Amniotic stem cell (primary cell): ENCODE measurements at places on chromosomes 12 and 14.

GRCh38 chr12:11774821-11775220, 125.3 kb downstream of the ETV6 start:
- DNase-seq = no peak

- DNase-seq = no peak
These were observed 8.2 kb upstream of the MMP19 start for GRCh38 chr12:55850893-55851292.

- no peak for DNase-seq
These were observed 1.5 kb upstream of the VAMP1 start for GRCh38 chr12:6471989-6472360.

- no peak for DNase-seq
These were observed 1345.3 kb upstream of the SEL1L start for GRCh38 chr14:82878951-82879350.

GRCh38 chr14:58239244-58240195, 5.1 kb upstream of the PSMA3 start:
- DNase-seq = no peak

GRCh38 chr12:120988658-120989057, 10.3 kb downstream of the HNF1A start:
- DNase-seq = no peak

DNA sequence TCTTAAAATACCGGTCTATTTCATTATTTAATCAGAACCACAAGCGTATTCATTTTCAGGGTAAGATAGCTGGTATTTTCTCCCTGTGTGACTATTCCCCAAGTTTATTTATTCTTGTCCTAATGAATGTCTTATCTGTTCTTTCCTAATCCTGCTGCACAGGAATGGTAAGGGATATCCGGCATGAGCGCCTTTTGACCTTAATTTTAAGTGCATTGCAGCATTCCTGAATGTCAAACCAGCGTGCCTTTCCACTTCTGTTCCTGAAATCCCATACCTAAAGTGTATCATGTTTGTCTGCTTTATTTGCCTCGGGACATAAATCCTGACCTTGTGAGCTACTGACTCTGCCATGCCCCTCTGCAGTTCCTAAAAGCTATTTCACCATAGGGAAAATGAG, 1713.2 kb upstream of the FLRT2 start:
- peak; percentile 13 for DNase-seq

DNA sequence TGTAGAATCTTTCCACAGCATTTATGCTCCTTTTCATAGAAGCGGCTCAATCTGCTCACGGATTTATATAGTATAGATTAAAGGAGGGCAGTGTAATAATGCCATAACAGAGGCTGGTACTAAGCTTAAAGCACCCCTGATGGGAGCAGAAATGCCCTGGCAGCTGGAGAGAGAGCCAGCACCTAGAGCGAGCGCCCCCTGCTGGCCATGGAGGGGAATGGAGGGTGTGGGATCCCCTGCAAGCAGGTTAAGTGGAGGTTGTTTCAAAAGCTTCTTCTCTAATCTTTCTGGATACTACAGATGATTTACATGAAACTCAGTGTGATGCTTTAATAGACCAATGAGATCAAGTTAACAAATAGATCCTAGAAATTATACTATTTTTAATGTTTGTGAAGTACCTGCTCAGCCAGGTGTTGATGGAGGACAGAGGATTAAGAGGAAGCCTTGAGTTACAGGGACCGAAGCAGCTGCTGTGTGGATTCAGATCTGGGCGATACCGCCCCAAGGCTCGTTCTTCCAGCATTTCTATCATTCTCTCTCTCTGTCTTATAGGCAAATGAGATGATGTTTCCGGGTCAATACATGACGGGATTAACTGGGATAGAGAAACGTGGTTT, 1519.3 kb upstream of the TMEM132C start:
- no peak for DNase-seq

GRCh38 chr14:73472185-73473114, 14.1 kb upstream of the NUMB start:
- DNase-seq = peak; percentile 46

DNA sequence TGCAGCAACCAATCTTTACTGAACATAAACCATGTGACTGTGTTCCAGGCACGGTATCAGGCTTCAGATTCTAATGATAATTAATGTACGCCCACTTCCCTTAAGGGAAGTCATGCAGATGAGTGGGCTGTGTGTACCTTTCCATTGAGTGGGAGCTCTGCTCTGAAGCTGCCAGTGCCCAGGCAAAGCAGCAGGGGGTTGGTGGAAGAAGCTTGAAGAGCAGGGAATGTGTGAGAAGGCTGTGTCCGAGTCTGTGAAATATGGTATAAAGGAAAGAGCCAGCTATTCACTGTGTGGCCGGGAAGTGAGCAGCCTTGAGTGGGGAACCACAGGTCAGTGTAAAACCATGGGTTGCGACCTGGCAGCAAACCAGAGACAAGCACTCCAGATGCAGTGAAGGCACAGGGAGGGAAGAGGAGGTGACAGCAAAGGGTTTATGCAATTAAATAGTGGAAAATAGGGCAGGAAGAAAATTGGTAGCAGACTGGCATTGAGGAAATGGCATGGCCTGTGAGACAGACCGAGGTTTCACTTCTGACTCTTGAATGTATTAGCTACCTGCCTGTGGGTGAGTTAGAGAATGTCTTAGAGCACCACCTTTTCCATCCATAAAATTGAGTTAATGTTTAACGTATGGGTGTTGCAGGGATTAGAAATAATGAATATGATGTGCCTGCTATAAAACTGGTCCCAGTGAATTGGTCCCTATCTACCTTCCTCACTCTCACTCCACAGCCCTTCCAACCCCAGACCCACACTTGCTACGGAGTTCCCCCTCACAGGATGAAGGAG, 116.4 kb downstream of the NTF3 start:
- no peak for DNase-seq

DNA sequence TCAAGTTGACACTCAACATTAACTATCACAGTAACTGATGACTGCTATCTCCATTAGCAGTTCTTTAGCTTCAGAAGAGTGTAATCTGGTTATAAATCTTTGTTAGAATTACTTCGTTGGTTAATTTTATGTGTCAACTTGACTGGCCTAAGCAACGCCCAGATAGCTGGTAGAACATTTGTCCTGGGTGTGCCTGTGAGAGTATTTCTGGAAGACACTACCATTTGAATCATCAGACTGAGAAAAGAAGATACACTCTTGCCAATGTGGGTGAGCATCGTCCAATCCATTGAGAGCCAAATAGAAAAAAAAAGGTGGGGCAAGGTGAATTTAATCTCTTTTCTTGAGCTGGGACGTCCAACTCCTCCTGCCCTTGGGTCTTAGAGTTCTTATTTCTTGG, 129.0 kb downstream of the IGF1 start:
- DNase-seq = no peak

DNA sequence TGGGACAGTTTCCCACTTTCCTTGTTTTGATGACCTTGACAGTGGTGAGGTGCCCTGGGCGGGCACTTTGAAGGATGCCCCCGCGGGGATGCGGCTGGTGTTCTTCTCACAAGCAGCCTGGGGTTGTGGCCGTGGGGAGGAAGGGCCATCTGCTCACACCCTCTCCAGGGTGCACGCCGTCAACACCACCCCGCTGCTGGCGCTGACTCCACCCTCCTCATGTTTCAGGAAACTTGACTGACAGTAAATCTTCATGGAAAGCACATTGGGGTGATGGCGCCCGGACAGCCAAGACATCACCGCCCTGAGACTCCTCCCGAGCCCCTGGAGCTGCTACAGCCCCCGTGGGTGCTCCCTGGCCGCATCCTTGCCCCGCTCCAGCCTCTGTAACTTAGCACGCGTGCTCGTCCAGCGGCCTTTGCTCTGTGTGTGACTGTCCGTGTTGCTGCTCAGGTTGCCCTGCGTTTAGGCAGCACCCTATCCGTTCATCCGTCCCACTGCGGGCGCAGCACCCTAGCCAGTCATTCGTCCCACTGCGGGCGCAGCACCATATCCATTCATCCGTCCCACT, 150.2 kb upstream of the C14orf180 start:
- DNase-seq = no peak

DNA sequence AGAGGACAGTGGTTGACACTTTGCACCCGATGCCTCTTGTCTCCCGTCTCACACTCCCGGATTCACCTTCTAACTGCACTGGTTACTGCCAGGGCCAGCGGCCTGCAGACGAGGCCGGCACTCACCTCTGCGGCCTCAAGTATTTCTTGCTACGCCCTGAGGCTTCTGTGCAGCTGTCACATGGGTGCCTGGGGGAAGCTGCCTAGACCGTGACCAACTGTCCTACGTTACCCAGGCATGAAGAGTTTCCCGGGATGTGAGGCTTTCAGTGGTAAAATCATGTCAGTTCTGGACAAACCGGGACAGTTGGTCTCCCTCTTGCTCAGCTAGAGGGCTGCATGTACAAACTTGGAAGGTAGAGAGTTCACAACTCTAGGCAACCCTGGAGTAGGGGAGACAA, 274.5 kb downstream of the GLT1D1 start:
- no peak for DNase-seq

DNA sequence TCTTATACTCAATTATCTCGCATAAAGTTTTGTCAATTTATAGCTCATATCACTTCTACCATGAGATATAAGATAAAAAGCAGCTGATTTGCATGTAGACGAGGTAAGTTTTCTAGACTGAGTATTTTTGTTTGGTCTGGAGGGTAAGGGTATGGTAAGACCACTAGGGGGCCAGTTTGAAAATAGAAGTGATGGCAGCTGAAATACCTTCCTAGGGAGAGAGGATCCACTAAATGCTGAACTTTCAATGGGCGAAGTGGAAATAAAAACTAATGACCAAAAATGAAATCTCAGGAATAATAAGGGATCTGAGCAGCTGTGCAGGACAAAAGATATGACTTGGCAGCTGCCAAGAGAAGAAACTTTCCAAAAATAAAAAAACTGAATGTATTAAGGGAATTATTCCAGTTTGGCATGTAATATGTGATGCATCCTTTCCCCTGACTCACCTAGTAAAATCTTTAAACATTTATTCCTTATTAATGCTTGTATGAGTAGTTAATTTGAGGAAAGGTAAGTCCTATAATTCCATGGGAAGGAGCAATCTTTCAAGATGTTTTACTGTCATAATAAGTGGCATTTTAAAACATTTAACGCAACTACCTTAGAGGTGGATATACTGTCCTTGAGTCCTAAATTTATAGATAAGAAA, 754.5 kb downstream of the C12orf50 start:
- peak; percentile 10 for DNase-seq

DNA sequence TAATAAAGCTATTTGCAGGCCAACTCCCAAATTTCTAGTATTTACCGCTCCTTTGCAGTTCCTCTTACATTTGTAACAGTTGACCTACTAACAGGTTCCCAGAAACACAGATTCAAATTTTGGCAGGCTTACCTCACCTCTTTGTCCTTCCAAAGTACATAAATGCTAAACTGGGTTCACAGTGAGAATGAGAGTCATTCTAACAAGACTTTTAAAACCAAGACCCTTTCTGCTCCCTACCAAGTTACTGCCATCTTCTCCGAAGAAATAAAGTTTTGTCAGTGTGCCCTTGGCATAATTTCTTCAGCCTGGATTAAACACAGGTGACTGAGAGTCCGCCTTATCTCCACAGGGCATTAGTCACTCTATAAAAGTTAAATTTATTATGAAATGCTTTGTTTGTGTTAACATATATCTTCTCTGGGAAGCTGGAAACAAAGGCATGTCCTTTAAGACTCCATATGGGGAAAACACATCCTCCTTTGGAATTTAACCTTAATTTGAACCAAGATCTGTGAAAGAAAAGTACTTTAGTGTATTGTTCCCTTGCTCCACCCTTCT, 28.2 kb downstream of the FOXA1 start:
- DNase-seq = no peak

DNA sequence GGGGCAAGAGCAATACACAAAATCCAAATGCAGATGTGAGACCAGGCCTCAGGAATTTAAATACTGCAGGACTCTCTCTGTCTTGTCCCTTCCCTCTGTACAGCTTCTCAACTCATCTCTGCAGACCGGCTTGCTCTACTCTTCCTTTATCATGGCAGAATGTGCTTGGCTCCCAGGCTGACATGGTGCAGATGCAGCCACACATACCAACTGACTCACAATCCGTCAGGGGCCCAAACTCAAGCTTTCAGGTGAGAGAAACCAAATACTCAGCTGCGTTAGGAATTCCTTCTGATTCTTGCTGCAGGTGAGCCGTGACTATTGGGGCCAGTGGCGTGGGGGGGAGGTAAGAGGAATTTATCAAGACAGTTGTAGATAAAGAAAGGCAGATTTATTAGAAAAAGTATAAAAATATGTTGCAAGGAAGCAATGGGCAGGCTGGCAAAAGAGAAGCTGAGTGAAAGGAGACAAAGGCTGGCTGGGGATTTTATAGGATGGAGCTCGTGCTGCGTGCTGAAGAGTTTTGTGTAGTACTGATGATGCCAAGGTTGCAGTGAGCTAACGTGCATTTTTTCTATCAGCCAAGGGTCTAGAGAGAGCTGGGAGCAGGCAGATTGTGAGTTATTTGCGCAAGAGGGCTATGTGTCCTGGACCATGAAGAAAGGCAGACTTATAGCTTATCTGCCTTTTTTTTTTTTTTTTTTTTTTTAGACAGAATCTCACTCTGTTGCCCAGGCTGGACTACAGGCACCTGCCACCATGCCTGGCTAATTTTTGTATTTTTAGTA, 5.0 kb upstream of the LGALS3 start:
- DNase-seq = no peak

GRCh38 chr14:69845050-69845581, 34.1 kb upstream of the SMOC1 start:
- no peak for DNase-seq

DNA sequence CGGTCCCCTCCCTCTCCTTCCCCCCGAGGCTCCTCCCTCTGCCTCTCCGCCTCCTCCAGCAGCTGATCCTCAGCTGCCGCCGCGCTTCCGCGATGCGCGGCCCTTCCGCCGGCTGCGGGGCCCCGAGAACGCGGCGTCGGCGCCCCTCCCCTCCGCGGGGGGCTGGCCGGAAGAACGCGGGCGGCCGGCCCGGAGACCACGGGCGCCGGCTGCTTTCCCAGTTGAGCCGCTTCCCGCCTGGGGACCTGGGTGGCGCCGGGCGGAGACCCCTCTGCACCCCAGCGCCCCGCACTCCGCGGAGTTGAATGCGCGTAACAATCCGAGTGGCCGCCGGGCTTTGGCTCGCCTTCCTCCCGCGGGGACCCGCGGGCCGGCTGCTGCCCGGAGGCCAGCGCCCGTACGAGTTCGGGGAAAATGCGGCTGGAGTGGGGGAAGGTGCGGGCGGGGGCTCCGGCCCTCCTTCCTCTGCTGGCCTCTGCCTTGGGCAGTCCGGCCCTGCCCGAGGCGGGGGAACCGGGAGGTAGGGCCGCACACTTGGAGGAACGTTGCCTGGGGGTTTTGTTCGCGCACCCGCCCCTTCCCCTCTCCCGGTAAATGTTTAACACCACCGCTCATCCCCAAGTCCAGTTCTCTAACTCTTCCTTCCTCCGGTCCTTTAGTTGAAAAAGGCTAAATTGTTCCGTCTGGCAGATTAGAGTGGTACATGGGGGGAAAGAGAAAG, 393 bp upstream of the DCAF5 start:
- no peak for DNase-seq

DNA sequence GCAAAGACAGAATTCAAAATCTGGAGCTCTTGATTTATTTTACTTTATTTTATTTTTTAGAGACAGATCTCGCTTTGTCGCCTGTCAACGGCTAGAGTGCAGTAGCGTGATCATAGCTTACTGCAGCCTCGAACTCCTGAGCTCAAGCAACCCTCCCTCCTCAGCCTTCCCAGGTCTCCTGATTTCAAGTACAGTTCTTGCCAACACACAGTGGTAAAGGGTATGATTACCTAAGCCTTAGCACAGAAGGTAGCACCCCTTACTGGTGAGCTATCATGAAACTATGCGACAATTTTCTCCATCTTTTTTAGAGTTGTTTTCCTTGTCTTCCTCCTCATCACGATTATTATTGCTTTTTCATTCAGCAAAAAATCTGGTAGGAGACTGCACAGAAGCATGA, 94.3 kb upstream of the ETV6 start:
- DNase-seq = no peak

GRCh38 chr12:109775172-109775881, 57.9 kb downstream of the TRPV4 start:
- no peak for DNase-seq
